ENCODE measurements at places on chromosomes 5 and 9.

GRCh38 chr5:141657404-141657803, 6.2 kb upstream of the FCHSD1 start:
- DNase-seq, result no peak

GRCh38 chr9:125525921-125526631, 180.9 kb downstream of the MAPKAP1 start:
- DNase-seq, result no peak

GRCh38 chr5:59506285-59506877, 387.1 kb downstream of the PDE4D start:
- DNase-seq, result peak; percentile 20

DNA sequence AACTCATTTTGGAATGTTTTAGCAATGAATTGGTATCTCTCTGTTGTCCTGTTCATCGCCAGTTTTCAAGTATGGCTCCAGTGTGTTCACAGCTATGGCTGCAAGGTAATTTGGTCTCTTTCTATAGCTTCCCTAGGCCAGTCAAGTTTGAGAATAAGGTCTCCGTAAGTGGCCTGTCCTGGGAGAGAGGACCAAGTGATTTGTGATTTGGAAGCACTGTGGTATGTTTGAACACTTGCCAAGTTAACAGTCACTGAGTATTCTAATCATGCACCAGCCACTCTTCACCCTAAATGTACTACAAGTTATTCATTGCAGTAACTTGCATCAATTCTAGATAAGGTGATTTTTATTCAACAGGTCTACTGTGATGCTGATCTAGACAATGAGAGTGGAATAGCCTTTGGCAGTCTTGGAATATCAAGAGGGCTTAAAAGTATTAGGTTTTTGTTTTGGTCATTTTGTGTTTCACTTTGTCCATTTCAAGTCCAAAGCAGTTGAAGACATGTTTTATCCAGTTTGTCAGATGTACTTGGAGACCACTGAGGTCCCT, 41.1 kb downstream of the G3BP1 start:
- no peak for DNase-seq

DNA sequence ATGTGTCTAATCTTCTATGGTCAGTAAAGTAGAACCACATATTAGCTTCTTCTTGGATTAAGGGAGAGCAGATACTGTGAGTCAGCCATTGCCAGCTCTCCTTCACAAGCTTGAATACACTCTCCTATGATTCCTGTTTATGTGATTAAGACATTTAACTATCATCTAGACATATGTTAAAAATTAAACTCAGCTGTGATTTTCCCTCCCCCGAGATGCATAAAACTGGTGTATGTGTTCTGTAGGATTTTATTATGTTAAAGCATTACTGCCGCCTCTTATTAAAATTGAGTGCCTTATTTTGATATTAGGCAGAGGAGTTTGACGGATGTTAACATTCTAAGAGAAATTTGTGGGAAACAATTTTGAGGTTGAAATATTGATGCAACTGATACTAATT, 114.6 kb downstream of the ACTBL2 start:
- DNase-seq, result no peak

DNA sequence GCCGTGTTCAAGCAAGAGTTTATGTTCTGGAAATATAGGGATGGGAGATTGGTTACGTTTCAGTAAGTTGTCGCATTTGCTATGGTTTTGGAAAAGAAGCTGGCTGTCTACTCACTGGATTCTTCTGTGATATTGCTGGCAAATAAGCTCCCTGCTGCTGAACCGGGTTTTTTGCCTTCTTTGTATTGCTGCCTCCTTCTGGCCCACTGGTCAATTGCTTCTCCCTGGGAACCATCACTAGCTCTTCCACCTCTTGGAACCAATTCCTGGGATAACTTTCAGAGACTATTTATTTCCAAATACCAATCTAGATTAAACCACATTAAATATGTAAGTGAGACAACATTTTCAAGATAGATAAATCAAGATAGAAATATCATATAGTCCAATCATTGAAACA, 43.0 kb downstream of the NUDT12 start:
- DNase-seq, result no peak

- DNase-seq, result no peak
Observed at GRCh38 chr5:142006363-142007236, 6.2 kb downstream of the GNPDA1 start.

- DNase-seq, result no peak
Observed at GRCh38 chr9:1536522-1537170, 478.5 kb upstream of the SMARCA2 start.

DNA sequence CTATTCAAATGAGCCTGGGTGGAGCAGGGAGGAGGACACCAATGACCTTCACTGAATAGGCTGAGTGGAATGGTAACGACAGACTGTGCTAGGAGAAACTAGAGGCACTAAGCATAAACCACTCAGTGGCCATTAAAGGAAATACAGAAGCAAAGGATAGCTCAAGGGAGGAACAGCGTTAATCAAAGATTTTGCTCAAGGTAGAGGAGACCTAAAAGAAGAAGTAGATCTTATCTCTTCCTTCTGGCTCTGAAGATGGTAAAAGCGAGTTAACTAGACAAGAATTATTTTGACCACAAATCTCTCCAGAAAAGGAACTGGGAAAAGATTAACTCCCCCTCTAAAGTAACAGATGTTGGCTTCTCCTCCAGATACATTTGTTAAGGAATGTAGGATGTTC, 299.6 kb downstream of the EPB41L4A start:
- DNase-seq, result no peak

GRCh38 chr5:158039911-158040347, 181.0 kb upstream of the CLINT1 start:
- no peak for DNase-seq

DNA sequence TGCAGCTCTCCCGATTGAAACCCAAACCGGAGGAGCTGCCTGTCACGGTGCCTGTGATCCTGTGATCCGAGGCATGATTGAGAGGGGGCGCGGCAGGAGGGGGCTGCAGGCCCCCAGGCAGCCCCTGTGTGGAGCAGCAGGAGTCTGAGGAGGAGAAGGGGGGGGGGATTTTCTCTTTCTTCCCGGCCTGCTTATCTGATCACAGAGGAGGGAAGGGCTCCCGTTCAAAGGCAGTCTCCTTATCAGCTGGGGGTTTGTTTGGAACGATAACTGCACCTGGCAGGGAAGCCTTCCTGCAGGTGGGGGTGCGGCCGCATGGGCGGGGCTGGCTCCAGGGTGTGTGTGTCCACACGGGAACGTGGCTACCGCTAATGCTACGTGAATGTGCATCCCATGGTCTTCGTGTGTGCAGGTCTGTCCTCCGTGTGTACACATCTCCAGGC, 38.4 kb downstream of the LMX1B start:
- DNase-seq, result no peak

DNA sequence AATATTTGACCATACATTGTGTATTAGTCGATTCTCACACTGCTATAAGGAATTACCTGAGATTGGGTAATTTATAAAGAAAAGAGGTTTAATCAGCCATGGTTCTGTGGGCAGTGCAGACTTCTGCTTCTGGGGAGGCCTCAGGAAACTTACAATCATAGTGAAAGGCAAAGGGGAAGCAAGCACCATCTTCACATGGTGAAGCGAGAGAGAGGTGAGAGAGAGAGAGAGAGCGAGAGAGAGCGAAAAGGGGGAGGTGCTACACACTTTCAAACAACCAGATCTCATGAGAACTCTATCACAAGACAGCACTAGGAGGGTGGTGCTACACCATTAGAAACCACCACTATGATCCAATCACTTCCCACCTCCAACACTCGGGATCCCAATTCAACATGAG, 4.1 kb upstream of the GRAMD2B start:
- no peak for DNase-seq

- DNase-seq, result no peak
Observed at GRCh38 chr9:123894822-123895221, 35.1 kb downstream of the DENND1A start.
